Stimulated activated CD8-positive, alpha-beta memory T cell treated with anti-CD3 and anti-CD28 coated beads, Interleukin-7, amount 100 ng/mL, for 24 hours (primary cell): ENCODE measurements at places on chromosomes 7 and 10.

DNA sequence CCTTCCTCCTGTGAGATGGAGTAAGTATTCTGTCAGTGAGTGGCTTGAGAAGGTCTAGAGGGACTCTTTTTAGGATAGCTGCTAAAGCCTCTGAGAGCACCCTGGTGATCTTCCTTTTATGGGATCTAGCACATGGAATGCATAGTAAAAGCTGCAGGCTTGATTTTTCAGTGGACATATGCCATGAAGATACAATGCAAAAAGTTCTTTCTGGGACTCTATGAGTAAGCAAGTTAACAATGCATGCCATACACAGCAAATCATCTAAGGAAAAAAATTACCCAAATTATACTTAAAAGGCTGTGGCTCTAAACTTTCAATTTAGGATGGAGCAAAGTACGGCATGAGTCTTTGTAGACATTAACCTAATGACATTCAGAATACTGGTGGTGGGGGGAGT is 154.5 kb downstream of the SGMS1 start:
- no peak for DNase-seq

- no peak for DNase-seq
Measured at GRCh38 chr7:134302120-134302519, 14.6 kb downstream of the SLC35B4 start.

DNA sequence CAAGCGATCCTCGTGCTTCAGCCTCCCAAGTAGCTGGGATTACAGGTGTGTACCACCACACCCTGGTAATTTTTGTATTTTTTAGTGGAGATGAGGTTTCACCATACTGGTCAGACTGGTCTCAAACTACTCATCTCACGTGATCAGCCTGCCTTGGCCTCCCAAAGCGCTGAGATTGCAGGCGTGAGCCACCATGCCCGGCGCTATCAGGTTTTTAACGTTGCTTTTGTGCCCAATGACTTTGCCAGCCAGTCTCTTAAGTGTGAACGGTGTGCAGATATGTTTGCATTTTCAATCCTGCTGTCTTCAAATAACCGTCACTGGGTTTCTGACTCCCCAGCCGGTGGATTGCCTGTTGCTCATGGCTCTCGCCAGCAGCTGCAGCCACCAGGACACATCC is 201.8 kb upstream of the PPP2R2D start:
- DNase-seq: no peak

- peak; percentile 53 for DNase-seq
Measured at GRCh38 chr7:150778738-150779301, 21.3 kb downstream of the TMEM176B start.
